NCI-H1694 (cell line): ENCODE measurements at places on chromosomes 6 and 20.

- no peak for DNase-seq
Observed at GRCh38 chr6:12440981-12441380, 150.8 kb downstream of the EDN1 start.

- DNase-seq = no peak
Observed at GRCh38 chr6:16251706-16252105, 13.3 kb downstream of the GMPR start.

DNA sequence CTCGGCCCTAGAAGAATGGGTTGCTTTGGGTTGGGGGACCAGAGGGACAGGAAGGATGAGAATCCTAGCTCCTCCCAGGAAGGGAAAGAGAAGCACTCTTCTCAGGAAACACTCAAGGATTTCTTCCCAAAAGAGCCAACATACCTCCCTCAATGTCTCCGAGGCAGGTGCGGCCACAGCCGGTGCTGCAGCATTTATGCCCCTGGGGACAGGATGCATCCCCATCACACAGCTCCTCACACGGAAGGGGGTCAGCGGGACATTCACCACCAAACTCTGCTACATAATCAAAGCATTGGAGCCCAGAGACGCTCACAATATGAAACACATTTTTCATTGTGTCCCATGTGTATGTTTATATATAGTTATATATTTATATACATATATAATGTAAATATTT, 14.8 kb downstream of the WFDC3 start:
- no peak for DNase-seq

GRCh38 chr20:59701236-59701635, 96.9 kb downstream of the PHACTR3 start:
- no peak for DNase-seq

DNA sequence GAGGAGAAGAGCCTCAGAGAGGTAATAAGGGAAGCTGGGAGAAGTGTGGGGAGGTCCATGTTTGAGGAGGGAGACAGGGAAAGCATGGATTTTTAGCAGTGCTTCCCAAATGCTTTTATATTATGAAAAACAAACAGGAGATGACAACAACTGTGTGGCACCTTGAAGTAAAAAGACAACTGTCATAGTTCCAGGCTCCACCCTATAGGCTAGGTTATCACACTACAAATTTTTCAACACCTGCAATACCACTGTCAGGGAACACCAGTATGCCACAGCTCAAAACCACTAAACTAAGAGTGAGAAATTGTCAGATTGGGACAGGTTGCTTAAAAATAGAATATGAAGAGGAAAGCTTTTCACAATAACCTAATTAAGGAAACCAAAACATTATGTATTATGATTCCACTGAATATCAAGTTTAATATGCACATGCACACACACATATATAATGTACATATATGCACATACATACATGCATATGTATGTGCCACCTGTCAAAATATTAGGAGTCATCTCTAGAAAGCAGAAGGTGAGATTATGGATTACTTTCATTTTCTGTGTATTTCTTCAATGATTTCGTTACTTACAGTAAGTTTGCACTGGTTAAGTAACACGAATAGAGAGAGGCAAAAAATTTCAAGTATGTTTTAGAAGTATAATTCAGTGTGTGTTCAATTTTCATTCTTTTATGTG, 261.2 kb downstream of the PTPRK start:
- DNase-seq = no peak

GRCh38 chr20:50862546-50862945, 67.7 kb downstream of the BCAS4 start:
- DNase-seq = no peak

- DNase-seq = no peak
Observed at GRCh38 chr20:52270696-52271095, 79.1 kb upstream of the ZFP64 start.

DNA sequence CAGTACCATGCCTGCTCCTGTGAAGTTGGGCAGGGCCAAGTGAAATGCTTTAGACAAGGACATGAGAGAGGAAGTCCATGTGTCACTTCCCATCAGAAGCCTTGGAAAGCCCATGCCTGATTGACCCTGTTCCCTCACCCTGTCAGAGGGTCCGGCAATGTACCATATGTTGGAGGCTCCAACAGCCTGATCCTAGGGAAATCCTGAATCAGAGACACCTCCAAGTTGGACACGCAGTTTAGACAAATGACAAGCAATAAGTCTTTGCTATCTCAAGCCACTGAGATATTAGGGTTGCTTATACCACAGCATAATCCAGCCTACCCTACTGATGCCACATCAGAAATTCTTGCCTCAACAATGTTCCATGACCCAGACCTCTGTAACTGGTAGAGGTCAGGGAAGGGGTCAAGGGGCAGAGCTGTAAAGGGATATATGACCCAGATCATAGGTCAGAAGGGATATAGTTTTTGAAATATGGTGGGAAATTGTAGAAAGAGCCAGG, 174.8 kb downstream of the HACE1 start:
- no peak for DNase-seq

GRCh38 chr20:45229264-45230056, 8.3 kb downstream of the SEMG2 start:
- no peak for DNase-seq

- DNase-seq = peak; percentile 55
Observed at GRCh38 chr20:51456511-51457509, 85.7 kb downstream of the NFATC2 start.

DNA sequence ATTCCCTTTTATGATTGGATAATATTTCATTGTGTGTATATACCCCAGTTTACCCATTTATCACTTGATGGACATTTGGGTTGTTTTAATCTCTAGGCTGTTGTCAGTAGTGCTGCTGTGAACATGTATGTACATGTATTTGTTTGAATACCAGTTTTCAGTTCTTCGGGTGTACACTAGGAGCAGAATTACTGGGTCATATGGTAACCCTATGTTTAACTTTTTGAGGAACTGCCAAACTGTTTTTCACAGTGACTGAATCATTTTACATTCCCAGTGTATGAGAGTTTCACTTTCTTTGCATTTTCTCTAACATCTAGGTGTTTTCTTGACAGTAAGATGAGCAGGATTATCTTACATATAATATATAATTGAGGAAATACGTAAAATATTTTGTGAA, 44.7 kb upstream of the ADIG start:
- DNase-seq = no peak

GRCh38 chr20:9442858-9443257, 71.5 kb upstream of the LAMP5 start:
- peak; percentile 7 for DNase-seq

DNA sequence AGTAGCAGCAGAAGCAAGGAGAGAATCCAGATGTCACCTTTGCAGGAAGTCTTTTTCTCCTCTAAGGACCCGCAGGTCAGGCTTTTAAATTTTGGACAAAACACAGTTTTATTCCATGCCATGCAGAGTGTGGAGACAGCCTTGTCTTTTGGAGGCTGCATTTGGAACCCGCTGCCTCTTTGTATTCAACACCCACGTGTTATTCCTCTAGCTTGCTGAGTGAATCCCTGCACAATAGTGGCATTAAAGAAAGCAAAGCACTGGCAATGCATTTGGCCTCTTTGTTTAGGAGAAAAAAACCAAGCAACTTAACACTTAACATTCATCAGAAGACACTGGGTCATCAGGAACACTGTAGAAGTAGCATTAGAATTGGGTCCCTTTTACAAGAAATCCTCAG, 43.5 kb downstream of the TFAP2B start:
- DNase-seq = no peak

DNA sequence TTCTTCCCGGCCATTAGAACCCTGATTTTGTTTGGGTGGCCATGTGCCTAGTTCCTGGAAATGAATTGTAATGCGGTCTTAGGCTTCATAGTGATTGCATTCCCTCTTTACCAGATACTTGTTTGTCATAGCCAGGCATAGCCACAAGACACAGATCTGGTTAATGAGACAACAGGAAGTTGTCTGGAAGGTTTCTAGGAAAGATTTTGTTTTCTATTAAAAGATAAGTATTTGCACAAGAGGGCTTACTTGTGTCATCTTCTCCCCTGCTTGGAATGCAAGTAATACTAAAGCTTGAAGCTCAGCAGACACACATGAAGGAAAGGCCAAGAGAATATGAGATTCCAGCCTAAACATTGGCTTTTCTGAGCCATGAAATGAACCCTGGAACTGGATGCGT, 12.9 kb downstream of the FARS2 start:
- no peak for DNase-seq

DNA sequence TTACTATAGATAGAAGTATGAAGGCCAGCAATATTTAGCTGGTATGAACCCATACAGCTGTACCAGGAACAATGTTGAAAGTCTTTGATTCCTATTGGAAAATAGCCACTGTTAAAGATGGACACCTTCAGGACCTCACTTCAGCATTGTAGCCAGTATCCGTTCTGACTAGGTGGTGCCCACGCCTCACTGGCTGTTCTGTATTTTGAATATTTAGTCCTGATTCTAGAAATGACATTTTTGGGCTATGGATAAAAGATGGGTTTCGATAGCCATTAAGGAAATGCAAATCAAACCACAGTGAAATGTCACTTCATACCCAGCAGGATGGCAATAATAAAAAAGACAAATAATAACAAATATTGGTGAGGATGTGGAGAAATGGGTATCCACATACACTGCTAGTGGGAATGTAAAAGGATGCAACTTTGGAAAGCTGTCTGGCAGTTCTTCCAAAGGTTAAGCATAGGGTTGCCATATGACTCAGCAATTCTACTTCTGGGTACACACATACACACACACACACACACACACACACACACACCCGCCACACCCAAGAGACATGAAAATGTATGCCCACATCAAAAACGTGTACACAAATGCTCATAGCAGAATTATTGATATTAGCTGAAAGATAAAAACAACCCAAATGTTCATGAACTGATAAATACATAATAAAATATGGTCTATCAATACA, 56.8 kb downstream of the UTRN start:
- DNase-seq = no peak

- DNase-seq = no peak
Observed at GRCh38 chr20:58645412-58645968, 5.6 kb upstream of the STX16 start.

- DNase-seq = no peak
Observed at GRCh38 chr20:63956664-63957003, 418 bp upstream of the UCKL1 start.

DNA sequence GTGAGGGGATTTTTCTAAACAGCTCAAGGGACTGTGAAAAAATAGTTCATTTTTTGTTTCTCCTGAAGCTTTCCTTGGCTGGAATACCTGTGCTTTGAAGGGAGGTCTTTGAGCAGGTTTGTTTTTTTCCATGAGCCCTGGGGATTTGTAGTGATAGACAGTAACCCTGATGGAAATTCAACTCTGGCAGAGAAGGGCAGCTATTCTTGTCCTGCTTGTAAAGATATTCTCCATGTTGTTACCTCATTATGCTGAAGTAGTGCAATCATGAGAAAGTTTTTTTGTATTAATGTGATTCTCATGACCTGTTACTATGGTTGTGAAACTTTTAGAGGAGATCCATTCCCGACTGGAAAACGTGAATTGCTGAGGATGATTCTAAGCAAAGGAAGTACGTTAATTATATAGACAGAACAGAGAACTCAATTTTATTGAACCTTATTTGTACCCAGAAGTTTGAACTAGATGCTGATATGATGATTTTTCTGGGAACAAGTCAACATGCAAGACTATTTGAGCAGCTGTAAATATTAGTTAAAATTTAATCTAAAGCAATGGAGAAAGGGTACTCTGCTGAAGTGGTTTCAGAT, 12.5 kb downstream of the UTRN start:
- no peak for DNase-seq

- no peak for DNase-seq
Observed at GRCh38 chr6:90288404-90288803, 8.2 kb downstream of the BACH2 start.

DNA sequence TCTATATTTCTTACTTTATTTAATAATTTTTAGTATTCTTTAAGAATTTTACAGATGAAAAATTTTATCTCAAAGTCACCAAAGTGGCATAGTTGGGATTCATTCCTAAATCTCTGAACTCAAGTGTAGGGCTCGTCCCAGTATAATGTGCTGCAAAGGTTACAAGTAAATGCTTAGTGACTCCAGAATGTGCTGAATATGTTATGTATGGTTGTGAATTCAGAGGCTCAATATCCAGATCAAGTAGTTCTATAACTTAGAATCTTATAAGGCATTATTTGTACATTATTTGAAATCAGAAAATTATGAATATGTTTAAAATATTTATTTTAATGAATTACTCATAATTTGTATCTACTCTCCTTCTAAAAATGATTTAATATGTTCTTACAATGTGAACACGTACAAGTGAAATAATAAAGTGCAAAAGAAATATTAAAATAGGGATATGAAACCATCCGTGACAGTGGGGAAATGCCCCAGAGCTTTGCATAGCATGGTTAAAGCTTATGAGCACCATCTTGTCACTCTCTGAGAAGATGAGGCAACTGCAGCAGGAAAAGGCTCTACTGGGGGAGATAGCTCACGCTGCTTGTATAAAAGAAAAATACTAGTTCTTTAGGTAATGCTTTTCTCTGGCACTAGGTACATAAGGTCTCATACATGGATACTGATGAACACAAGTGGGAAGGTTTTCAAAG, 259.0 kb downstream of the FOXC1 start:
- no peak for DNase-seq

DNA sequence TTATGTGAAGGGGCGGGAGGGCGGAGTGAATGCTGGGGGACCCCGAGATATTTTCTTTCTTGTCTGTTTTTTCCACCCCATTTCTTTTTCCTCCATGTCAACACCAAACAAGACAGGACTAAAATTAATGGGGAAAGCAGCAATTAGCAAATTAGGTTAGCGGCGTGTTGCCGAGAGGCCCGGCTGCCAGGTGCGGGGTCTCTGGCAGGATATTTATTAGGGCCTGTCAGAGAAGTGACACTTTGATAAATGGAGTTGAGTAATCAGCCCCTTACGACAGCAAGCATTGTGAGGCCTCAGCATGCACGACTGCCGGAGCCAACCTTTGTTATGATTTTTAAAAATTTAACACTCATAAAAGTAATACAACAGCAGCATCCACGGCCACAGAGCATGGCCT, 193.8 kb downstream of the DHX35 start:
- DNase-seq = no peak

- DNase-seq = no peak
Observed at GRCh38 chr20:33284284-33284683, 1.3 kb downstream of the BPIFB1 start.

- no peak for DNase-seq
Observed at GRCh38 chr6:109515781-109516409, 32.9 kb upstream of the ZBTB24 start.

DNA sequence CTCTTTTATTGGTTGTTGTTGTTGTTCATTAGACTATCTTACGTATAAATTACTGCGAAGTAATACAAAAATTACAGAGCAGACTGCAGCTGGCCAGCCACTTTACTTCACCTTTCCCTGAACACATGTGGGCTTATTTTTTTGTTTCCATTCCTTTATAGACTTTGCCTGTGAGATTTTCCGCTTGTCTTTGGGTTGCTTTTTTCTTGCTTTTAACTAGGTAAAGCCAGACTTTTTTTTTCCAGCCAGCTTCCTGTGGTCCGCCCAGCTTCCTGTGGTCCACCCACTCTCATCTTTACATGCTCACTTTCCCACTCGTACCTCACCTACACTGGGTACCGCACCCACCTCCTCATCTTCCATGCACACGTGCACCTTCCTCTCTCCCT, 79.0 kb downstream of the IPCEF1 start:
- DNase-seq = no peak
